ENCODE measurements at places on chromosomes 5 and 9. TPM values are rescaled to one million over a fixed set of nuclear protein-coding genes. Genes with fewer than 3 reads are reported as not detected.

DNA sequence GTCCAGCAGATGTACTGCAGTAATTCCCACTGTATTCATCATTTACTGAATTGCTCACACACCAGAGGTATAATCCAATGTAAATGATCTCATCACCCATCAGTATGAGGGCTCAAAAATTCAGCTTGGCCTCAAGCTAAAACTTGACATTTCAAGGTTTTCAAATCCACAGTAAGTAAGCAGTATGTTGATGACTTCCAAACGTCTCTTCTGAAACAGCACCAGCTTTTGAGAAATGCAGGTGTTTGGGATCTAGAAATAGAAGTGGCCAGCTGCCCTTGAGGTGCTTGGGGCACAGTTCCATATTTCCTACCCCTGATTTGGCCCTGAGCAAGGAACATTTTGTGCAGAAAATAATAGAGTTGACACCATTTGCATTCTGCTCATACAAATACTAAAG lies 388.0 kb upstream of the TUSC1 start:
- no peak overlapping the region for H3K27ac ChIP-seq
- DNase-seq: peak; percentile 44
- H3K27me3 ChIP-seq: no peaks in the 10 kb centered on the region
- H3K36me3 ChIP-seq: no peaks in the 10 kb centered on the region
- no peaks in the 10 kb centered on the region for H3K4me1 ChIP-seq

- no peak overlapping the region for H3K4me3 ChIP-seq
- DNase-seq: no peak
- H3K36me3 ChIP-seq: no peaks in the 10 kb centered on the region
- H3K27me3 ChIP-seq: no peaks in the 10 kb centered on the region
Observed at GRCh38 chr9:120099065-120099464, 480.9 kb downstream of the CDK5RAP2 start.

ADGRV1 gene
- 0.80 TPM for total RNA-seq

DNA sequence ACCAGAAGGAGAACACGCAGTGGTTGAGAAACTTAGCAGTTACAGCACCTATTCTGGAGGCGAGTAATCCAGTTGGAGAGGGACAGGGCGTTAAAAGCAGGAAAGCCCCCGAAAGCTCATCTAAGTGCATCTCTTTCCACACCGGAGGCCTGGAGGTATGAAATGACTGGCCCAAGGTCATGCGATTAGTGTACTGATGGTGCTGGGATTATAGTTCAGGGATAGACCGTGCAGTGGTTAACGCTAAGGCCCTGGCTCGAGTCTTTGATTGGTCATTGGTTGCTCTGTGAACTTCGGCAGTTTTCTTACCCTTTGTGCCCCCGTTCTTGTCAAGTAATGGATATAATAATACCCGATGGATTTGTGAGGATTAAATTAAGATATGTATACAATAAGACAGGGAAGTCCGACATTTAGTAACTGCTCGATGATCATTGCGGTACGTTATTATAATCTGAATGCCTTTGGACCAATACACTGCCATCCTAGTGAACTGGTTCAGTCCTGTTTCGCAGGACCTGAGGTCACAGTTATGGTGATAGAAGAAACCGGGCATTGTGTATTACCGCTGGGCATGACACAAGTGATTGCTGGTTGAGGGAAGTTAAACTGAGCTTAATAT lies 960 bp downstream of the CANX start:
- H3K36me3 ChIP-seq: peaks cover 22% of the 10 kb centered on the region
- peak overlapping the region; percentile 91 for H3K4me3 ChIP-seq
- H3K27me3 ChIP-seq: no peaks in the 10 kb centered on the region
- H3K27ac ChIP-seq: peak overlapping the region; percentile 95
- H3K4me1 ChIP-seq: peaks cover 18% of the 10 kb centered on the region
- DNase-seq: peak; percentile 43

PCDHGA11 gene
- total RNA-seq: 3.1 TPM

DNA sequence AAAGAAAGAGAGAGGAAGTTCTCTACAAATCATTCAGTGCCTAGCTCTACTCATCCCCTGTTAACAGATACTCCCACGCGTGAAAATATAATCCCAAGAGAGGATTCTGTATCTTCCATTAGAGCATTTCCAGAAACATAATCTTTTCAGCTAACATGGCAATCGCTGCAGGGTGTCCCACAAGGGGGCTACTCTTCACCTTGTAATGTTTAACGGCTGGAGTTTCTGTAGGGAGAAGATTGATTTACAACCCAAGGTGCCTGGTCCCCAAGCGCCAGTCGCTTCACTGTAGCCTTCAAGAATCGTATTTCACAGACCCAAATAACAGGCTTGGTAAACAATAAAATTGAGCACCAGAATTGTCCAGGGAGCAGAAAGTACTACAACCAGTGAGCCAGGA lies 318.7 kb downstream of the TLE1 start:
- DNase-seq: no peak
- H3K27me3 ChIP-seq: no peaks in the 10 kb centered on the region
- no peaks in the 10 kb centered on the region for H3K36me3 ChIP-seq
- H3K4me3 ChIP-seq: no peak overlapping the region

DNA sequence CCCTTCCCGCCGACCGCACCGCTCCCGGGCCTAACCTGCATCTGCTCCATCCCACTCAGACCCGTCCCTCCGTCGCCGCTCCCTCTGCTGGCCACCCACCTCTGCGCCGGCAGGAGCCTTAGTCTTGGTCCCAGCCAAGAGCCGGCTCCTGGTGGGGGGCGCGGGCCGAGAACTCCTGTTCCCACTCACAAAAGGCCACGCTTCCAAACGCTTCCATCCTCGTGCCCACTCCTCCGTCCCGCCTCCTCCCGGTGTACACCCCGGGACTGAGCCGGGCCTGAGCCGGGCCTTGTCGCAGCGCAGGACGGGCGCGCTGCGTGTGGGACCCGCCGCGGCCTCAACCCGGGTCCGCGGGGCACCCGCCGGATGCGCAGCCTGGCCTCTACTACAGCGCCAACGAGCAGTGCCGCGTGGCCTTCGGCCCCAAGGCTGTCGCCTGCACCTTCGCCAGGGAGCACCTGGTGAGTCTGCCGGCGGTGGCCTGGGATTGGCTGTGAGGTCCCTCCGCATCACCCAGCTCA lies 7.5 kb downstream of the ADAMTS13 start:
- H3K4me3 ChIP-seq: no peak overlapping the region
- peaks cover 22% of the 10 kb centered on the region for H3K27me3 ChIP-seq
- peak; percentile 39 for DNase-seq
- H3K36me3 ChIP-seq: no peaks in the 10 kb centered on the region
- peaks cover 5% of the 10 kb centered on the region for H3K4me1 ChIP-seq
- H3K27ac ChIP-seq: no peak overlapping the region

DNA sequence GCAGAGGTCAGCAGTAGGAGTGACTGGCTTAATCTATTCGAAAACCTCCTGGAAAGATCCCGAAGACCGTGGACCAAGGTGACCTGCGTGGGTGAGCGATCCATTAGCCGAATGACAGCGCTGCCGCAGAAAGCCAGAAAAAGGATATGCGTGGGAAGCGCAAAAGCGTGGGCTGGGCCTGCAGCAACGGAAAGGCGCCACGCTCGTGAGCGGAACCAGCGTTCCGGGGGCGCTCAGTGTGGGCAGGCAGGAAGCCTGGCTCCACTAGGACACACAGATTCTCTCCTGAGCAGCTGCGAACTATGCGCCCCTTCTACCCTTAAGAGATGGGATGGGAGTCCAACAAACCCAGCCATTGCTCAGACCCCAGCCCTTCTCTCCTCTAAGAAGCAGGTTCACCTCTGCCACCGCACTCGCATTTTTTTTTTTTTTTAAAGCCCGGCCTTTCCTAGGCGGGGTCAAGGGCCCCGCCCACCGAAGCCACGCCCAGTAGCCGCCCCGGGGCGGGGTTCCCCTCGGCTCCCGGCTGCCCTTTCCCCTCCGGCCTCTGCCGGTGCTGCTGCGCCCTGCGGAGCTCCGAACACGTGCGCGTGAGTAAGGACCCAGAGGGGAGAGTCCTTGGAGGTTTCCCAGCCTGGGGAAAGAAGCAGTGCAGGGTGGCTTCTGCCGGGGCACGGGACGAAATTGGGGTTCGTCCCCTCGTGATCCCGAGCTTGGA lies 19.8 kb upstream of the MATR3 start:
- peaks cover 14% of the 10 kb centered on the region for H3K36me3 ChIP-seq
- H3K4me3 ChIP-seq: peak overlapping the region; percentile 61
- peak; percentile 85 for DNase-seq
- H3K27me3 ChIP-seq: peaks cover 2% of the 10 kb centered on the region
- peak overlapping the region; percentile 67 for H3K27ac ChIP-seq

GIN1 gene
- total RNA-seq: 12.5 TPM

DNA sequence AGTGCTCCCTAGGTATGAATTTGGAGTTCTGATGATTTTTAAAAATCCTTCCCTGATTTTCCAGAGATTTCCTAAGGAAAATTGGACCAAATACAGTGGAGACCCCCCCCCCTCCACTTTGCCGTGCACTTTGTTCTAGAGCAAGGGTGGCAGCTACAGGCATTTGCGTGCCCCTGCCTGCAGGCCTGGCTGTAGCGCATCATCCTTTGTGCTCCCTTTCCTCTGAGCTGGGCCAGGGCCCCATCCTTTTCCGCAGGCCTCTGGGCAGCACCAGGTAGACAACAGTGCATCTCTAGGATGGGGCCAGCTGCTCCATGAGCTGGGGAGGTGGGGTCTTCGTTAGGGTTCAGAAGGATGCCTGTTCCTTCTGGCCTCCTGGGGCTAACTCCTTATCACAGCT lies 39.6 kb downstream of the TRIO start:
- peak overlapping the region; percentile 22 for H3K27ac ChIP-seq
- H3K4me3 ChIP-seq: no peak overlapping the region
- no peaks in the 10 kb centered on the region for H3K36me3 ChIP-seq
- H3K4me1 ChIP-seq: peaks cover 35% of the 10 kb centered on the region
- no peaks in the 10 kb centered on the region for H3K27me3 ChIP-seq

GRCh38 chr9:80690349-80690939 lies 998.9 kb downstream of the TLE1 start:
- no peak overlapping the region for H3K4me3 ChIP-seq
- DNase-seq: peak; percentile 33
- no peaks in the 10 kb centered on the region for H3K27me3 ChIP-seq
- no peaks in the 10 kb centered on the region for H3K4me1 ChIP-seq
- no peak overlapping the region for H3K27ac ChIP-seq

DNA sequence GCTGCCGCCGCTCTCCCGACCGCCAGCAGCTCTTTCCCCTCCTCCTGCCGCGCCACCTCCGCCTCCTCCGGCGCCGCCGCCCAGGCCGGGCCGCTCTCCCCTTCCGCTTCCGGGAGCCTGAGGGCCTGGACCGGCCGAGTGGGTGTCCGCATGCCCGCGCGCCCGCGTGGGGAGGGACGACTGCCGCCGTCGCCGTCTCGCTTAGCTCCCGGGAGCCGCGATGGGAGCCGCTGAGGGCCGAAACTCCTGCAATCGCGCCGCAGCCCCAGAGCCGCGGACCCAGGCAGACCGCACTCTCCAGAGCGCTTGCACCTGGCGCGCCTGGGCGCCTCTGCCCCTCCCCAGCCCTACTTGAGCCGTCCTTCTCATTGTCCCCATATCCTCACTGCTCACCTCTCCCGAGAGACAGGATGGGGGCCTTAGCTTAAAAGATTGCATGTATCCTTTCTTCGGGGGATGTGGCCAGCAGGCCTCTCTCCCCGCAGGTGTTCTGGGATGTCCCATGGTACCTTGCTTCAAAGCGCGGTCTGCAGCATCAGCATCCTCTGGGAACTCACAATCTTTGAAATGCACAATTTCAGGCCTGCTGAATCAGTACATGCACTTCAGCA lies at the start of gene ZDHHC21:
Gene ZDHHC21 (minus strand): TSS at position 182 of the 611 bp plus-strand sequence. CDS start 19,092 bp downstream, outside the sequence.
- H3K36me3 ChIP-seq: peaks cover 7% of the 10 kb centered on the region
- peak within 1 kb of the TSS; percentile 47 for H3K27ac ChIP-seq

PHF24 gene
- total RNA-seq: 0.09 TPM

DNA sequence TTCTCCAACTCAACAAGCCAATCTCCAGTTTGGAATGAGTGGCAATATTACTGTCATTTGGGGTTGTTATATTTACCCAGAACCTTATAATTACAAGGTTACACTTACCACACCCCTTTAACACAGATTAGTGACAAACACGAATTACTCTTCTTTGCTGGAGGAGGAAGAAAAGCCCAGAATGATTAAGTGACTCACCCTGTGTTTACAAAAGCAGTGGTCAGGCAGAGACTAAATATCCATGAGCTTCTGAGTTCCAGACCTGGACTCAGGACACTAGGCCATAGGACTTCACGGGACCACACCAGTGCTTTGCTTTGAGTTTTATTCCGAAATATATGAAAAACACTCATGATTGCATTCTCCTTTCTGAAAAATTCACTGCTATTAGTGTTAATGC lies 370.8 kb downstream of the TLE1 start:
- H3K27me3 ChIP-seq: no peaks in the 10 kb centered on the region
- DNase-seq: no peak
- H3K4me1 ChIP-seq: no peaks in the 10 kb centered on the region
- no peak overlapping the region for H3K27ac ChIP-seq
- H3K36me3 ChIP-seq: no peaks in the 10 kb centered on the region

DNA sequence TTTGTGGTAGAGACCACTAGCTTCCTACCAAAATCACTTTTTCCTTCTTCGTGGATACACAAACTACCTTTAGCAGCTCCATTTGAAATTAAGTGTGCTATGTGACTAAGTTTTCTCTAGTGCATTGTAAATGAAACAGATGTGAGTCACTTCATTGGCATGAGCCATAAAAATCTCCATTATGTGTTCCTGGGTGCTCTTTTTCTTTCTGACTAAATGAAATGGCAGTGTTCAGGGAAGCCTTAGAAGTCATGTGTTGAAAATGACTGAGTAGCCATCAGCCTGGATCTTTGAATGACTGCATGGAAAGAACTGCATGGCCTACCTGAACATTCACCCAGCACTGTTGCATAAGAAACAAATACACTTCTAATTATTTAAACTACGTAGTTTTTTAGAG lies 107.9 kb downstream of the NDUFAF2 start:
- no peaks in the 10 kb centered on the region for H3K36me3 ChIP-seq
- no peak overlapping the region for H3K27ac ChIP-seq
- no peak overlapping the region for H3K4me3 ChIP-seq
- H3K4me1 ChIP-seq: no peaks in the 10 kb centered on the region
- H3K27me3 ChIP-seq: no peaks in the 10 kb centered on the region
- no peak for DNase-seq

GRCh38 chr5:71887680-71888079 lies 168.6 kb downstream of the CARTPT start:
- H3K4me1 ChIP-seq: peaks cover 8% of the 10 kb centered on the region
- no peaks in the 10 kb centered on the region for H3K27me3 ChIP-seq
- no peak overlapping the region for H3K4me3 ChIP-seq
- no peaks in the 10 kb centered on the region for H3K36me3 ChIP-seq
- H3K27ac ChIP-seq: no peak overlapping the region

DNA sequence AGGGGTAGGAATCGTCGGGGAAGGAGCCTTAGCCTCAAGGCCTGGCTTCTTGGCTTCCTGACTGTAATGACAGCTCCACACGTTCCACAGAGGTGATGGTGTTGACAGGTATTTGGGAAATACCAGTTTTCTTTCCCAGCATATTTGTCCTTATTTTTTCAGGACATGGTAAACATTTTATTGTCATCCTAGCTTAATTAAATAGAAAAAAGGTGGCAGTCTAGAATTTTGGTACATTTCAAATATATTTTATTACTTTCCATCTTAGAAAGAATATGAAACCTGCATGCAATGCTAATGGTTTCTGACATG lies 8.4 kb downstream of the CXCL14 start:
- peaks cover 26% of the 10 kb centered on the region for H3K4me1 ChIP-seq
- no peak overlapping the region for H3K27ac ChIP-seq
- no peaks in the 10 kb centered on the region for H3K36me3 ChIP-seq
- no peak overlapping the region for H3K4me3 ChIP-seq
- no peak for DNase-seq

- peaks cover 5% of the 10 kb centered on the region for H3K4me1 ChIP-seq
- DNase-seq: peak; percentile 30
- no peaks in the 10 kb centered on the region for H3K36me3 ChIP-seq
- no peaks in the 10 kb centered on the region for H3K27me3 ChIP-seq
- no peak overlapping the region for H3K4me3 ChIP-seq
Observed at GRCh38 chr9:69757996-69758675, 1.7 kb downstream of the PTAR1 start.

- peak; percentile 82 for DNase-seq
- peak overlapping the region; percentile 94 for H3K27ac ChIP-seq
- no peaks in the 10 kb centered on the region for H3K36me3 ChIP-seq
- no peaks in the 10 kb centered on the region for H3K27me3 ChIP-seq
- H3K4me1 ChIP-seq: peaks cover 33% of the 10 kb centered on the region
Observed at GRCh38 chr9:35646153-35646532, 4.6 kb downstream of the SIT1 start.

C7 gene
- 2.3 TPM for total RNA-seq

All from muscle of leg (tissue), 16 donors.